ENCODE measurements at places on chromosomes 6 and 20.

DNA sequence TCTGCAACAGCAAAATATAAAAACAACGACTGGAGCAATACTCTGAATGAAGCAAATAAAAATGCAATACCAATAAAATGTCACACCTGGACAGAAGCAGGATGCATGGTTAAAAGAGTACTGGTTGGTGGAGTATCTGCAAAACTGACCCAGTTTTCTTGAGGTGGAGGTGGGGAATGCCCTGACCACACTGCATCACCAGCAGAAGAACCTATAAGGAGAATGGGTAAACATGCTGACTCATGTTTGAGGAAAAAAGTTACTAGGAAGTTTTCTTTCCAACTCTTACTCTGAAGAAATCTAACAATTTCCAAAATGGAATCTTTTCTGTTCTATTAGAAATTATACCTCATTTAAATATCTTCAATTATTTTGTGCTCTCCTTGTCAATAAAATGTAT lies 43.6 kb downstream of the REPS1 start:
- DNase-seq = no peak

DNA sequence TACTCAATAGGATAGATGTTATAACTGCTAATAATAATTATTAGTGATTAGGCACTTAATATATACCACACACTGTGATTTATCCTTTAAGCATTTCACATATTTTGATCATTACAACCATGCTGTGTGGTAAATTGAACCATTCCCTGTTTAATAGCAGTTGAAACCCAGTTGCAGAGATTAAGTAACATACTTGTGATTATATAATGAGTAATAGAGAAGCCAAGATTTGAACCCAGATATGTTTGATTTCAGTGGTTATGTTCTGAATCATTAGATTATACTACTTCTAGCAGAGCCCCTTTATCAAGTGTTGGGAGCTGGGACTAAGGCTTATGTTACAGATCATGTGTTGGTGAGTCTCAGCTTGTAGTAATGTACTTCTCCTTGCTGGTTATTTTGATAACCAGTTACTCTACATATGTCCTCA lies 44.1 kb downstream of the STK4 start:
- DNase-seq = no peak

GRCh38 chr6:506508-506907 lies 115.0 kb downstream of the IRF4 start:
- peak; percentile 67 for DNase-seq

DNA sequence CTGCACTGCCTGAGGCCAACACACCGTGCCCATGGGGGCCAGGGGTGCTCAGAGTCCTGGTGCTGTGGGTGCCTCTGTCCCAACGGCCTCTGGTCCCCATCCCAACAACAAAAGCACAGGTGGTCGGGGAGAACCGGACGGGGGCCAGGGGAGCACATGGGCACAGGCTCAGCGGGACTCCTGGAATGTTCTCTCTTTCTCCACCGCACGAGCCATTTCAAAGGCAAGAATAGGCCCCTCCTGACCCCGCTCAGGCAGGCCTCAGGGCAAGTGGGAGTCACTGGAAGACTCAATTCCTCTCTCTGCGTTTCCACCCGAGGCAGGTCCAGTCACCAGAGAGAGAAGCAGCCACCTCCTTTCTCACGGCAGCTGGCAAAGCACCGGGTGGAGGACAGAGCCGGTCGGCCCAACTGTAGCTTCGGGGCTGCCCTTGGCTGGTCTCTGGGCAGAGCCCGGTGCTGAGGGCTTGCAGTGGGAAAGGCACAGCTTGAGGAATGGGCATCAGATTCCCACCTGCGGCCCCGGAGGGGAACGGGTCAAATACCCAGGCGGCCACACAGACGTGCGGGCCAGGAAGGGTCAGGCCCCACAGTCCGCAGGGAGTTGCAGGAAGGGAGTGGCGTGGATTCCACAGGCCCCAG lies 55.2 kb downstream of the KCNQ2 start:
- no peak for DNase-seq

DNA sequence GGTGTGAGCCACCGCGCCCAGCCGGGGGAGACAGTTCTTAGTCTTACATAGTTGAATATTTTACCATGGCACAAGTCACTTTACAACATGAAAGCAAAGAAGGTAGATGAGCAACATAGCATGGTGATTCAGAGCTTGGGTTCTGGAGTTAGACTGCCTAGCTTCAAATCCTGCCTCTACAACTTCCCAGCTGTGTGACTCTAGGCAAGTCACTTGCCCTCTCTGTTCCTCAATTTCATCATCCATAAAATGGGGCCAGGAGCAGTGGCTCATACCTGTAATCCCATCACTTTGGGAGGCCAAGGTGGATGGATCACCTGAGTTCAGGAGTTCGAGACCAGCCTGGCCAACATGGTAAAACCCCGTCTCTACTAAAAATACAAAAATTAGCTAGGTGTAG lies 26.3 kb downstream of the HCK start:
- no peak for DNase-seq

DNA sequence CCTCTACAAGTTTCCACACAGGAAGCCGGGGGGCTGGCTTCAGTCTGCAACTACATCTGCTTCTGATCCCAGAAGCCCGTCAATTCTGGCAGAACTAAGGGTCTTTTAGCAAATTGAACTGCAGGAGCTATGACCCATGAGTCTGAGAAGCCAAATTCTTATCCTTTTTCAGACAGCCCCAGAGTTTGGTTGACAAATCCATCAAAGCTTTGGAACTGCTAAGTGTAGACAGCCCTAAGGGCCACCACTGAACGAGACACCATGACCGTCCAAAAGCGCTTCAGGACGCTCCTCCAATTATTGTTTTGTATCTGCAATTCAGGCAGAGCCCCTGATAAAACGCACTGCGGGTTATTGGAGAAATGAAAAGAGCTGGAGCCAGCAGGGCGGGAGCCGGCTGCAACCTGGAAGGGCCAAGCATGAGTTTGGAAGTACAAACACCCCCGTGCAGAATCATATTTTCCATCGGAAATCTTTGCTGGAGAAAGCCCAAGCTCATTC lies 67.1 kb downstream of the GNAS-AS1 start:
- no peak for DNase-seq

GRCh38 chr20:5070570-5070969 lies 49.2 kb downstream of the PCNA start:
- no peak for DNase-seq

DNA sequence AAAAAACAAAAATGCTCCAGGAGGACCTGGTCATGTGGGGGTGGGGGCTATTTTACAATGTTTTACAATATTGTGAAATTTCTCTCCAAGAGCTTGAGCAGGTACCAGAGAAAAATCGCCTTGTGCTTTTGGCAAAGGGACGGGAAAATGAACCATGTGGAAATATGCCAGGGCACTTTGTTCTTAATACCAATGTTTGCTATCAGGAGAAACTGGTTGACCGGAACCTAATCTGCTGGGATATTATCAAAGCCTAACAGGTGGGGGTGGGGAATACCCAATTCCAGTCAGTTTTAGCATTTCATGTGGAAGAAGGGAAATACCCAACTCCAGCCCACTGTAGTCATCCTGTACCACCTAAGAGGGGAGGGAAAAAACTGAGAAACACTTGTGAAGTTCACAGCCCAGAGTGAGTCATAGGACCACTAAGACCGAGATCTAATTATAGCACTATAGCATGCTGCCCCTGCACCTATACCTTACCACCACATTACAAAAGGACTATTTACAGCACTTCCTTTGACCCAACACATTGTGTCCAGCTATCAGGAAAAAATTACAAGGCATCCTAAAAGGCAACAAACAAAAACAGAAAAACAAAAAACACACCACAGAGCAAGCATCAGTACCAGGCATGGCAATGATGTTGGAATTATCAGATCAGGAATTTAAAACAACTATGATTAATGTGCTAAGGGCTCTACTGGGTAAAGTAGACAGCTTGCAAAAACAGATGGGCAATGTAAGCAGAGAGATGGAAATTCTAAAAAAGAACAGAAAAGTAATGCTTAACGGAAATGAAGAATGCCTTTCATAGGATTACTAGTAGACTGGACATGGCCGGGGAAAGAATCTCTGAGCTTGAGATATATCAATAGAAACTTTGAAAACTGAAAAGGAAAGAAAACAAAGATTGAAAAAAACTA lies 84.1 kb upstream of the POPDC3 start:
- DNase-seq = no peak

GRCh38 chr20:8389381-8390036 lies 257.4 kb downstream of the PLCB1 start:
- no peak for DNase-seq

DNA sequence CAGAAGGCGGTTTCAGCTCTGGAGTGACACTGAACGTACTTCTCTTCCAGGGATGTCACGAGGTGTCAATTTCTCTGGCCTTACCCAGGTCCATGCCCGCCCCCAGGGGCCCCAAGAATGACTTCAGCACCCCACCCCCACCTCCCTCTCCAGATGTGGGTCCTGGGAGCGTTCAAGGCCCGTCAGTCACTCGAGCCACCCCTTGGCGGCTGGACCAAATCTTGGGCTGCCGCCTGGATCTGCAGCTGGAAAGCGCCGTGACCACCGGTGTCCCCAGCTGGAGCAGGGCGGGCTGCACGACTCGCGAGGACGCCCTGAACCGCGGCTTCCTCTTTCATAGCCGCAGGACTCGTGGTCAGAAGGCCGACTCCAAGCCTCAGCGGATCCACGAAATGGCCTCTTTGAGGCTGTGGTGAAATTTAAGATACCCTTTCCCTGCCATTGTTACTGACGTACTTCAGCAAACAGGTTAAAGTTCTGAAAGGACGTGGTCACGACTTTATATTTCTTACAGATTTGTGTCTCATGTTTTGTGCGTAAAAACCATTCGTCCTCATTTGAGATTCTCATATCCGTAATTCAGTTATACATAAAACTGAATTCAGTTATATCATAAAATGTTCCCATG lies 29.3 kb downstream of the TRIM38 start:
- peak; percentile 46 for DNase-seq

- no peak for DNase-seq
Observed at GRCh38 chr6:168161371-168161750, 82.3 kb upstream of the FRMD1 start.

DNA sequence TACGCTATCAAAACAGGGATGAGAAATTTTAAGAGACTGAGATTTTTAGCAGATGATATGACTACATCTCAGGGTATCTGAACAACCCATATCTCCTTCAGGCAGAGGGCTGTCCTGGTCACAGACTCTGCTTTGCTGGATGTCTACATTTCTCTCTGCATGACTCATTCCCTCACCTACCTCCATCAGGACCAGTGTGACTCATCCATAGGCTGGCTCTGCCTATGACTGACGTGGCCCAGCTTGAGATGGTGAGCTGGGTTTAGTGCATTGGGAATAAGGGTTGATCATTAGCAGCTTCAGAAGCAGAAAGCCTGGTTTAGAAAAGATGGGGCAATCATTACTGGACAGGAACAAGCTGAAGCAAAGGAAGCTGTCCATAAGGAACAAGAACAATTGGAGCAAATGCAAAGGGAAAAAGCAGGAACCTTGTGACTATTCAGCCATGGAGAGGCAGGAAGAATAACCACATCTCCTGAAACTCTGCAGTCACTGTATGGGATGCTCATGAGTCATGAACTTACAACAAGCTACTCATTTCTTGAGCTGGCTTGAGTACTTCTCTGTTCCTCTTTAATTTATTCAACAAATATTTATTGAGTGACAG lies 86.4 kb upstream of the CBLN4 start:
- no peak for DNase-seq

GRCh38 chr6:46323312-46323965 lies 152.7 kb upstream of the ENPP5 start:
- no peak for DNase-seq

DNA sequence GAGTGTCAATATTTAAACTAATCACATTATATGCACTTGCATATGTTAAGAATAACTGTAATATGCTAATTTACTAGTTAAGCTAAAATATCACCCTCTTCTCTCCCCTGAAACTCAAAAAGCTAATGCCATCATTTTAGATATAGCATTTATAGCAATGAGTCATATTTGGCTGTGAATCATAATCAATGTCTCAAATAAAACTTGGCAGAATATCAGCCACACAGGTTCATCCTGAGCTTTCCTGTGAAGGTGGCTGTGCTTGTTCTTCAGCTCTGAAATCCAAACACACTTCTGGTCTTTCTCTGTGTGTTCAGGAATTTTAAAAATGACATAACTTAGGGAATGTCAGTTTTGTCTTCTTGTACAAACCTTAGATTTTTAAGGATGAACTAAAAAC lies 12.8 kb upstream of the PNRC1 start:
- no peak for DNase-seq

- DNase-seq = no peak
Observed at GRCh38 chr6:77587963-77588362, 64.9 kb upstream of the MEI4 start.

GRCh38 chr6:43775535-43775885 lies 5.5 kb downstream of the VEGFA start:
- DNase-seq = no peak

DNA sequence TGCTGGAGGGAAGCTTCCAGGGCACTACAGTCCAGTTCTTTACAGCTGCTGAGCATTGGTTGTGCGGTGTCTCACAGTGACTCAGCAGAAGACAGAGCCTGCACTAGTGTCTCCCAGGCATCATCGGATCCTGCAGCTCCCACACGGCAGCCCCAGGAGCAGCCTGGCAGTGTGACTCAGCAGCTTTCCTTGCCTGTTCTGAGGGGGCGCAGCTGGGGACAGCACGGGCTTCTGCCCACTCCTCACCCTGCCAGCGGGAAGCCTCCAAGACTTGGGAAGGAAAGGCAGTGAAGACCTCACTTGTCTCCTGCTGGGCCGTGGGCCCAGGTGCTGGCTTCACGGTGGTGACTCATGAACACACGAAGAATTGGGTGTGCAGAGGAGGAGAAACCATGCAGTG lies 165.4 kb downstream of the SYNDIG1 start:
- no peak for DNase-seq

DNA sequence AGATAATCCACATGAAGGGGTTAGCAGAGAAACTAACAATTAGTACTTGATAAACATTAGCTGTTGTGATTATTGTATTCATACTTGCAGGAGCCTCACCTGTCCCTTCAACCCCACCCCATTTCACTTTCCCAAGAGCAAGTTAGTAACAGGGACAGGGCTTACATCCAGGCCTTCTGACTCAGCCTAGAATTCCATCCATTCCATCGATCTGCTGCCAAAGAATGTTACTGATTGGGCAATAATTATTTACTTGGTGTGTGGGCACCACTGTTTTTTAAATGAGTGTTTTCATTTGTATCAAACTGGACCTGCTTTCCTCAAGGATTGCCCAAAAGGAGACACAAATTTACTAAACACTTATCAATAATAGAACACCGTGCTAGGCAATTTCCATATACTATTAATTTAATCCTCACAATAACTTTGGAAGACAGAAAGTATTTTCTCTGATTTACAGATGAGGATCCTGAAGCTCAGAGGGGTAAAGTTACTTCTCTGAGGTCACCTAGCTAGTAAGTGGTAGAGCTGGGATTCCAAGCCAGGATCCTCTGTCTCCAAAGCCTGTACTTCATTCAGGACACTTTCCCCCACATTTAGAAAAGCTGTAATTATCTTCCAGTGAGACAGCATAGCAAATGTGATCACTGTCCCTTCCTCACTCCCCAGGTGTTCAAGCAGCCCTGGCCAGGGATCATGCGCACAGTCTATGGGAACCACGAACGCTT lies 32.8 kb downstream of the GSS start:
- no peak for DNase-seq

- no peak for DNase-seq
Observed at GRCh38 chr6:71224011-71224410, 64.6 kb upstream of the OGFRL1 start.
